Stimulated activated CD8-positive, alpha-beta memory T cell treated with anti-CD3 and anti-CD28 coated beads, Interleukin-4, amount 100 ng/mL, for 1 hour (primary cell): ENCODE measurements at places on chromosomes 11 and 22.

GRCh38 chr22:25833091-25833490 is 91.1 kb downstream of the MYO18B start:
- DNase-seq, result no peak

DNA sequence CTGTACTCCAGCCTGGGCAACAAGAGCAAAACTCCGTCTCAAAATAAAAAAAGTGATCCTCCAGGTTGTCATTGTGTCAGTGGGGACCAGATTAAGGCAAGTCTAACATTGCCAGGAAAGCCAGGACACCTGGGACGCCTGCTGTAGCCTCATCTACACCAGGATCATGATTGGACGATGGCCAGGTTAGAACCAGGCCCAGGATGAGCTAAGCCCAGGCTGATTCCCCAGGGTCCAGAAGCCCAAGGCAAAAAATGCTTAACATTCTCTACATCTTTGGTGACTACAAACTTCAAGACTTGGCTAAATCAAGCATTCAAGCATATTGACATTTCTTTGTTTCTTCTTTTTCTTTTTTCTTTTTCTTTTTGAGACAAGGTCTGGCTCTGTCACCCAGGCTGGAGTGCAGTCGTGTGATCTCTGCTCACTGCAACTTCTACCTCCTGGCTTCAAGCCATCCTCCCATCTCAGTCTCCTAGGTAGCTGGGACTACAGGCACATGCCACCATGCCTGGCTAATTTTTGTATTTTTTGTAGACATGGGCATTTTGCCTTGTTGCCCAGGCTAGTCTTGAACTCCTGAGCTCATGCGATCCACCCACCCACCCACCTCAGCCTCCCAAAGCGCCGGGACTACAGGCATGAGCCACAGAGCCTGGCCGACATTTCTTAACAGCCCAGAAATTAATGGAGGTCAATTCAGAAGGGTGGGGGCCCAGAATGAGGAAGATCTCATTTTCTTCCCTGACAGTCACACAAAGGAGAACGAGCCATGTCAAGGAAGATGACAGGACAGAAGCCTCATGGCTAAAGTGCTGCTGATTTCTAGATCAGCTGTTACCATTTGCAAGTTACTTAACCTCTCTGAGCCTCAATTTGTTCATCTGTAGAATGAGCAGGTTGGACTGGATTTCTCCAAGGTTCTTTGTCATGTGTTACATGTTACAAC is 12.5 kb upstream of the PTPRJ start:
- DNase-seq, result no peak

GRCh38 chr11:110529043-110529442 is 99.3 kb downstream of the FDX1 start:
- DNase-seq, result no peak

DNA sequence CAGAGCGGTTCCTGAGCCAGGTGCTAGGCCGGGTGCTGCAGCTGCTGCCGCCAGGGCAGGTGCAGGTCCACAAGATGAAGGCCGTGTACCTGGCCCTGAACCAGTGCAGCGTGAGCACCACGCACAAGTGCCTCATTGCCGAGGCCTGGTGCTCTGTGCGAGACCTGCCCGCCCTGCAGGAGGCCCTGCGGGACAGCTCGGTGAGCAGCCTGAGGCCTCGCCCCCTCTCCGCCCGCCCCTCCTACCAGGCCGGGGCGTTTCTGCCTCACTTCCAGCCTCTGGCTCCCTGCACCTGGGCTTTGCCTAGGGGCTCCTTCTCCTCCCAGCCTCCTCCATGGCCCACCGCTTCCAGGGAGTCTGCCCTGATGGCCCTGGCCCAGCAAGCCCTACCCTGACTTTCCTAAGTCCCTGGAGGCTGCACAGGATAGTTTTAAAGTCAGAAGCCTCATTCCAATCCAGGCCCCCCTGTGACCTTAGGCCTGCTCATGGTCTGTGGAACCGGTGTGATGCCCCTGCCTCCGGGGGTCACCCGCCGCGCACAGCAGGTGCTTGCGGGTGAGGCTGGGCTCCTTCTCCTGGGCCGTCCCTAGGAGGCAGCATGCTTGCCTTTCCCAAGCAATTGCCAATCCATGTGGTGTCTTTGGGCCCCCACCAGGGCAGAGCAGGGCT is 5.5 kb downstream of the TCIRG1 start:
- DNase-seq, result no peak

- no peak for DNase-seq
These were observed 816 bp downstream of the PDE3B start for GRCh38 chr11:14644226-14645014.

DNA sequence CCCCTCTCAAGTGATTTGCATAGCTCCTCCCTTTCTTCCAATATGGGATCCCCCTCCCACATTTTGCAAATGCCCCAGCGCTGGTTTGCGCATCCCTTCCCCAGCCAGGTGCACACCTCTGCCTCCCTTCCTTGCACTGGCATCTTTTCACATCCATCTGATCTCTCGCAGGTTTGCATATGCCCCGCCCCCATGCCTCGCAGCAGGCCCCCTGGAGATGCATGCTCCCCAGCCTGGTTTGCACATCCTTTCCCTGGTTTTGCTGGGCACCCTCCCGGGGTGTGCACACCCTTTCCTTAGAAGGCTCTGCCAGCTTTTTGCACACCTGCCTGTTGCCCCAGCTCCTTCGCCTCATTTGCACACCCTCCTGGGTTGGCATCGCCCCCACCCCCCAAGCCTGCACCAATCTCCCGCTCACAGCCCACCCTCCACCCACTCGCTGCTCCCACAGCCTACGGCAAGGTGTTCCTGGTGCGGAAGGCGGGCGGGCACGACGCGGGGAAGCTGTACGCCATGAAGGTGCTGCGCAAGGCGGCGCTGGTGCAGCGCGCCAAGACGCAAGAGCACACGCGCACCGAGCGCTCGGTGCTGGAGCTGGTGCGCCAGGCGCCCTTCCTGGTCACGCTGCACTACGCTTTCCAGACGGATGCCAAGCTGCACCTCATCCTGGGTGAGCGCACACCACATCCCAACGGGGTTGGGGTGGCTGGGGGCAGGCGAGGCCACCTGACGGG is 917 bp downstream of the RPS6KA4 start:
- no peak for DNase-seq

DNA sequence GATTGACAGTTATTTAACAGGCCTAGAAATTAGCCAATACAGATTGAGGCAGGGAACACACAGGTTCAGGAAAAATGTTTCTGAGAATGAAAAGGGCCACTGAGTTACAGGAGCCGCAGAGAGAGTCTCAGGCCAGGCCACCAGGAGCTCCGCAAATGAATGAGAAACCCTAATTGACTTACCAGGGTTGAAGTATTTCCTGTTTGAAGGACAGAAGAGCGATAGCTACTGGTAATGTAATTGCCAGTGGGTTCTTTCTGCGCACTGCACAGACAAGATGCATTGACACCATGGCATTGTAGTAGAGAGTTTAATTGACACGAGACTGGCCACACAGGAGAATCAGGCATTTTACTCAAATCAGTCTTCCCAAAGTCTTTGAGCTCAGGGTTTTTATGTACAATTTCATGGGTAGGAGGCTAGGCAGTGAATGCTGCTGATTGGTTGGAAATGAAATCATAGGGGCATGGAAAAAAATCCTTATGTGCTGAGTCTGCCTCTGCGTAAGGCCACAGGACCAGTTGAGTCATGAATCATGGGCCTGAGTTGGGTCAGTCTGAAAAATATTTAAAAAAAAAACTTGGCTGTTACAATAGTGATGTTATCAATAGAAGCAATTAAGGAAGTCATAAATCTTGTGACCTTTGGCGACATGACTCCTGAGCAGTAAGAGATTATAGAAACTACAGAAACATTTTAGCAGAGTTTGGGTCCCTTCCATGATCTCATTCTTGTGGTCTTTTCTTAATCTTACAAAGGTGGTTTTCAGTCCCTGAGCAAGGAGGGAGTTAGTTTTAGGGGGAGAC is 203.8 kb downstream of the CASP12 start:
- no peak for DNase-seq

- DNase-seq, result no peak
These were observed 196.9 kb downstream of the TBC1D22A start for GRCh38 chr22:46959369-46959768.

DNA sequence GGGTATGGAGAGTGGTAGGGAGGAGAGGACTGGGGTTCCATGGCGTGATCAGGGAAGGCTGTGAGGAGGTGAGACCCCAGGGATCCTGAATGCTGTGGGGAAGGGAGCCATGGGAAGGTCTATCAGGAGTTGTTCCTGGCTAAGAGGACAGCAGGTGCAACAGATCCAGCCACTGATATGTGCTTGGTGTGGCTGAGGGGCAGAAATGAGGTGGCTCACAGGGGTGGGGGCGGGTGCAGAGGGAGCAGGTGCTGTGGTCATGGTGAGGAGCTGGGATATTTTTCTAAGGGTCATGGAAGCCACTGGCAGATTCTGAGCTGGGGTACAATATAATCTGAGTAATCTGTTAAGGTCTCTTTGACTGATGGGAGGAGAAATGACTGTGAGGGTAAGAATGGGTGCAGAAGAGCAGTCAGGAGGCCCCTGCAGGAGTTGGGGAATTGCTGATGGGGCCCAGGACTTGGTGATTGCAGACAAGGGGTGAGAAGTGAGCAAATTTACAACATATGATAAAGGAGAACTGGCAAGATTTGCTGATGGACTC is 31.3 kb upstream of the DMC1 start:
- no peak for DNase-seq

DNA sequence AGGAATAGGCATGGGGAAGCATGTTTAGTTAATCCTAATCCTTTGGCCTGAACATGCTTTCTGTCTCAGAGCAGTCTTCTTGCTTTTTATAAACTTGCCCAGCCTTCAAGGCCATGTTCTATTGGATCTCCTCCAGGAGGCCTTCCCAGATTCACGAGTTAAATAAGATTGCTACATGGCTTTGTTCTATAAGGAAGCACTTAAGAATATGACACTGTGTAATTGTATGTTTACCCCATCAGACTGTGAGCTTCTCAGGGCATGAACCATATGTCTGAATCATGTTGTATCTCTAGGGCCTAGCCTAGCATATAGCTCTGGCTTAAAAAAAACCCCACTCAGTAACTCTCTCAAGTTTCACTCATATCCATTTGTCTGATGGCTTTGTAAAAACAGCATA is 26.4 kb upstream of the UCP3 start:
- no peak for DNase-seq

DNA sequence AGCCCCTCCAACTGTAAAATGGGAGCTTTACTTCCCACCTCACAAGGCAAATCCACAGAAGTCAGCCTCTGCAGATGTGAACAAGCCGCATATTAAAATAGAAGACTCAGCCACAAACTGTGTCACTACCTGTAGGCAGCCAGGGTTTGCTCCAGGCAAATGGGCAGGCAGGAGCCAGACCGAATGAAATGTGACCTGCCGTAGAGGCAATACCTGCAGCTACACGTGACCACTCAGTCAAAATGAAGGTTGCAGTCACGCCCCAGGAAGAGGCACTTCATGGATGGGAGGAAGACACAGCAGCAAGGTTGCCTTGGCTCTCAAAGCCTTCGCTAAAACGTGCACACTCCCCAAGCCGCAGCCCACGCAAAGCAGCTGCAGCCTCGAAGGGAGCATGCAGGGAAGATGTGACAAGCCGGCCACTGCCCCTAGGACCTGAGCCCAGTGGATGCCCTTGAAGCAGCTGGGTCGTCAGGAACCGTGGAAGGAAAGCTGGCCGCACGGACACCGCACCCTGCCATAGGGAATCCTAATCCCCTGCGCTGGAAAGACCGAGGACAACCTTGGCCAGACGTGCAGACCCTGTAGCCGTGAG is 53.1 kb downstream of the SHANK2 start:
- DNase-seq, result no peak

DNA sequence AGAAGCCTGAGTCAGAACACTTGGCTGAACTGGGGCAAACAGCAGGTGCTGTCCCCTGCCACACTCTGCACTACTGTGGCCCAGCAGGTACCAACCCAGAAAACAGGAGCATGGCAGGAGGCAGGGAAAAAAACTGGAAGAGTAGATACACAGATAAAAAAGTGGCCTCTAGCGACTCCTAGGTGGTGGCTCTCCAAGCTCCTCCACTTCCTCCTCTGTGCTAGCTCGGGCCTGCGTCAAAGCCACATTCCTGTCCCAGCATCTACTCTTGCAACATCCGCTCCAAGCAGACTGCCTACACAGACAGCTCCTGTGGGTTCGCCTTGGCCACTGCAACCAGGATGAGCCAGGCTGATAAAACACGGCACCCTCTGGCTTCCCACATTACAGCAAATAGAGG is 6.9 kb downstream of the OR8B12 start:
- no peak for DNase-seq

GRCh38 chr11:69078930-69079605 is 30.3 kb downstream of the TPCN2 start:
- DNase-seq, result no peak

DNA sequence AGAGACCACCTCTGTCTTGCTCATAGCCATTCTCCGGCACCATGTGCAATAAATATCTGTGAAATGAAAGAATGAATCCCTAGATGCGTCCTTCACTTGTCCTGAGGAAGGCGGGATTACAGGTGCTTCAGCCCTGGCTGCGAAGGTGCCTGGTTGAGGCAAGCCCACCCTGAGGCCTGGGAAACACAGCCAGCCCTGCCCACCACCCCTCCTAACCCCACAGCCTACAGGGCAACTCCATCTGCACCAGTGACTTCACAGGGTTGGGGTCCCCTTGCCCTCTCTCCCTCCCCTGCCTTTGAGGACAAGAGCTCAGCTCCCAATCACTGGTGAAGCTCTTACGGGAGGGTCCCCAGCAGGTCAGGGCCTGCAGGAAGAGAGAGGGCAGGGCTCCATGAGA is 17.5 kb upstream of the SCGB1A1 start:
- no peak for DNase-seq

- DNase-seq, result no peak
These were observed 96.4 kb upstream of the B3GAT1 start for GRCh38 chr11:134508219-134508990.

DNA sequence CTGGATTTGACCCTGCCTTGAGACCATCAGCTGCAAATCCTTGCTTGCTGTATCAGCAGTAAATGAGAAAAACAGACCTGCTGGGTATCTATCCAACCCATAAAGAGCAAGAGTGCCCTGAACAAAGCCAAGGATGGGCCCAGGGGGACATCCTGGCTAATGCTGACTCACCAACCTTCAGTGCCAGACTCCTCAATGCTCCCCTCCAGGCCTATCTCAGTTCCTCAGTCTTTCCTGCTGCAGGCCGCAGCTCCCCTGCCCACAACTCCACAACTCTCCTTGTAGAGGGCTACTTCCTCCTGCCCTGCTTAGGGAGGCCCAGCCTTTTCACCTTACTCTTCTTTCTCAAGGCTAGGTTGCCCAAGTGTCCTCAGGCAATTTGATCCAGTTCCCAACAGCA is 2.6 kb downstream of the LAMTOR1 start:
- DNase-seq, result no peak

- no peak for DNase-seq
These were observed 152.0 kb downstream of the WNT11 start for GRCh38 chr11:76054330-76054729.
